ENCODE measurements at places on chromosomes 7 and 10.

DNA sequence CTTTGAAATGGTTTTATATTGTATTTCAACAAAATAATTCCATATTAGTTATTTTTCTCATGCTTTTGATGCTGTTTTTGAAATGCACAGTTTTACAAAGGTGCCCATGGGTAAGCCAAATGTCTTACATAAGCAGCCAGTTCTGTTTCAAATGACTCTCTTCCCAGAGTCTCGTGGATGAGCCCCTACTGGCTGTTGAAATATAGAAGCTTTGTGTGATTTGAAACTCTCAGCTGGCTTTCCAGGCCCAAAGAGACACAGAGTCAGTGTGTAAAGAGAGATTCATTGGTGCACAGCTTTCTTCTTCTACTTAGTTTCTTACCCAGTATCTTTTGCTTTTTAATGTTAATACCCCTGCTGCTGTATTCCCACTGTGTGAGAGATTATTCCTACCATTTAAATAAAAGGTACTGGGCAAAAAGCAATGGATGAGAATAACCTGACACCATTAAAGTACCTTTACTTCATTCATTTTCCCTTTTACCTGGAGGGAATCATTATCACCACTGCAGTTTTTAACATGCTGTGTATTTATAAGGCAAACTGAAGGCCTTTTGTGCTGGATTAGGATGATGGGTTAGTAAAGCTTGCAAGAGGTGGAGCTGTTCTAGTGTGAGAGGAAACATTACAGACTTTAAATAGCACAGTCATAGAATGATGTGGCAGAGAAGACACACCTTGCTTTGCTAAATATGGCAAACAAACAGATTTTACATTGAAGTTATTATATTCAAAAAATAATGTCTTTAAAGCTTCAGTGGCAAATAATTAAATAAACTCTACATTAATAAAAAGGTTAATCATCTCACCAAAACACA, 415.1 kb downstream of the THSD7A start:
- no peak for DNase-seq

- DNase-seq, result no peak
These were observed 25.8 kb downstream of the ZNF800 start for GRCh38 chr7:127366680-127367079.

GRCh38 chr10:77007834-77008233, 629.8 kb downstream of the KCNMA1 start:
- DNase-seq, result peak; percentile 17

- DNase-seq, result no peak
These were observed 69.4 kb downstream of the PTPRE start for GRCh38 chr10:127976286-127976685.

GRCh38 chr10:79097021-79097872, 28.5 kb downstream of the ZMIZ1 start:
- DNase-seq, result no peak

- no peak for DNase-seq
These were observed 34.5 kb downstream of the EZH2 start for GRCh38 chr7:148849393-148850098.

DNA sequence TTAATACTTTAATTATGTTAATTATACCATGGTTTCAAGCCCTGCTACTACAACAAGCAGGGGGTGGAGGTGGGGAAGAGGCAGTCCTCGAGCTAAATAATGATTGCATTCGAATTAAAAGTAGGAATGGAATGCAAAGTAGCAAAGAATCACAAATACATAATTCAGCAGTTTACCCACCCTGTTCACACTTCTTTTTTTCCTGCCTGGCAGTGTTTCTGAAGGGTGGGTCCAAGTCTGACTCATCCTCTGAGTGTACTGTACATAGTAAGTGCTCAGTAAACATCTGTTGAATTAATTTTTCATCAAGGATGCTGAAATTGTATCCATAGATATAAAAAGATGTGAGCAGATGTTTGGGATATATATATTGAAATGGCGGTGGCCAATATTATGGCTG, 778.8 kb downstream of the LRMDA start:
- DNase-seq, result no peak

DNA sequence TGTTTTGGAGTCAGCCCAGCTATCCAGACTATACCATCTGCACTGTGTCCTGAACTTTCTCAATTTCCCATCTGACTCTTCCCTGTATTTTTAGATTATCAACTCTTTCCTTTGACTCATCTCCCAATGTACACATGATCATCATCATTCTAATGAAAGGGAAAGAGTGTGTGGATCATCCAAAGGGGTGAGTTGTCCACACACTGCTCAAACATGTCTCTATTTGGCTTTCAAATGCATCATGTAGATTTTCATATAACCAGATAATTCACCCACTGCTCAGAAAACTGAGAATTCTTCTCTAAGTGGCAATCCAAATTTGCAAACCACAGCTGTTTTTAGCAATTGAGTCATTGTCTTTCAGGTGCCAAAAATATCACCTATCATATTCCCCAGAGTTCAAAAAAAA, 190.2 kb upstream of the HPS1 start:
- DNase-seq, result peak; percentile 28

- no peak for DNase-seq
These were observed 40.9 kb upstream of the FOXK1 start for GRCh38 chr7:4641091-4641666.

GRCh38 chr7:77482015-77482414, 55.1 kb upstream of the PTPN12 start:
- no peak for DNase-seq

GRCh38 chr10:104304356-104304745, 33.9 kb downstream of the ITPRIP start:
- no peak for DNase-seq

DNA sequence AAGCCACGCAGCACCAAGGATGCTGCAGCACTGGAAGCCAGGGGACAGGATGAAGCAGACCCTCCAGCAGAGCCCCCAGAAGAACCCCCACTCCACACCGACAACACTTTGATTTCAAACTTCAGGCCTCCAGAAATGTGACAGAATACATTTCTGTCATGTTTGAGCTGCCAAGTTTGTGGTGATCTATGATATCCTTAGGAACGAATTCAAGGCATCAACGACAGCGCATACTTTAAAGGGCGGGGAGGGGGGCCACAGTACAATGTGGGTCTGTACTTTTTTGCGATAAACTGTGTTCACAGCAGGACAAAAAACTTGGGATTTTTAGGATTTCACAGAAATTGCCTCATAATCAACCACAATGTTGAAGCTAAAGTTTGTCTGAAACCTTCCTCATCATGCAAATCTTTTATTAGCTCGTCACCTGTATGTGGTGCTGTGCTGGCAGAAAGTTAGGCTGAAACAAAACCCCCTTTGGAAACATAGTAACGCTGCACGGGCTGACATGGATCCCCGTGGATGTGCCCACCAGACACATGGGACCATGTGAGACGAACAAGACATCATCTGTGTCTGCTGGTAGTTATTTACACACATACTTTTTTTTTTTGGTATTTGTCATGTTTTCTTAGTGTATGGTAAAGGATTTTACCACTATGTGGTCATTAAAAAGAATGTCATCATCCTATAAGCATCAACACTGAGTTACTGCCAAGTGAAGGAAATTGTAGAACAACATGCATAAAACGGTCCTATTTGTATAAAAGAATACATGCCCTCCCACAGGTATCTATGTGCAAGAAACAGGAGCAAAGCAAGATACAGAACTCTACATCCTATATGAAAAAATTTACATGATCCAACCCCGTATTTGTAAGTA, 113.3 kb upstream of the AFAP1L2 start:
- DNase-seq, result no peak

DNA sequence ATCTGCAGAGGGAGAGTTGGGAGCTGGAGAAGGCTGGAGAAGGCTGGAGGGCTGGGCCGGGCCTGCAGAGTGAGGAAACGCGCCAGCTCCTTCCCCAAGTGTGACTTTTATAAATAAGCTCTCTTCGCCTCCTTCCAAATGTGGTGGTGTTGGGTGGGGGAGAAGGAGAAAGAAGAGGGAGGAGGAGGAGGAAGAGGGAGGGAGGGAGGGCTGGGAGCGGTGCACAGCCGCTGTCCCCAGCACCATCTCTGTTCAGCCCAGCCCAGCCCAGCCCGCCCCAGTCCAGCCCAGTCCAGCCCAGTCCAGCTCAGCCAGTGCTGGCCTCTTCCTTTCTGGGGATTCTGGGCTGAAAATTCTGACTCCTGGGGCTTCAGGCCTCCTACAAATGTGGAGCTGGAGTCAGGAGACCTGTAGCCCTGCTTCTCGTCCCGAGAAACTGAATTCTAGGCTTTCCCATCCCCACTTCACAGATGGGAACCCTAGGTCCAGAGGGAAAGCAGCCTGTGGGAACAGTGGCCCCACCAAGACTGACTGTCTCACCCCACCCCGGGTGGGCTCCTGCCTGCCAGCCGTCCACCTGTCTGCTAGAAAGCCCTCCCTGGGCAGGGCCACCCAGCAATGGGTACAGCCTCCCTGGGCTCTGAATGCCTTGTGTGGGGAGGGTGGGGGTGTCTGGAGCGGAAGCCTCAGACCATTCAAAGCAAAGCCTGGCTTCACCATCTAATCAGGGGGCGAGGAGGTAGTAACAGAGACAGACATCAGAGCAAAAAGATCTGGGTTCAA, 2.3 kb downstream of the STX1A start:
- no peak for DNase-seq

DNA sequence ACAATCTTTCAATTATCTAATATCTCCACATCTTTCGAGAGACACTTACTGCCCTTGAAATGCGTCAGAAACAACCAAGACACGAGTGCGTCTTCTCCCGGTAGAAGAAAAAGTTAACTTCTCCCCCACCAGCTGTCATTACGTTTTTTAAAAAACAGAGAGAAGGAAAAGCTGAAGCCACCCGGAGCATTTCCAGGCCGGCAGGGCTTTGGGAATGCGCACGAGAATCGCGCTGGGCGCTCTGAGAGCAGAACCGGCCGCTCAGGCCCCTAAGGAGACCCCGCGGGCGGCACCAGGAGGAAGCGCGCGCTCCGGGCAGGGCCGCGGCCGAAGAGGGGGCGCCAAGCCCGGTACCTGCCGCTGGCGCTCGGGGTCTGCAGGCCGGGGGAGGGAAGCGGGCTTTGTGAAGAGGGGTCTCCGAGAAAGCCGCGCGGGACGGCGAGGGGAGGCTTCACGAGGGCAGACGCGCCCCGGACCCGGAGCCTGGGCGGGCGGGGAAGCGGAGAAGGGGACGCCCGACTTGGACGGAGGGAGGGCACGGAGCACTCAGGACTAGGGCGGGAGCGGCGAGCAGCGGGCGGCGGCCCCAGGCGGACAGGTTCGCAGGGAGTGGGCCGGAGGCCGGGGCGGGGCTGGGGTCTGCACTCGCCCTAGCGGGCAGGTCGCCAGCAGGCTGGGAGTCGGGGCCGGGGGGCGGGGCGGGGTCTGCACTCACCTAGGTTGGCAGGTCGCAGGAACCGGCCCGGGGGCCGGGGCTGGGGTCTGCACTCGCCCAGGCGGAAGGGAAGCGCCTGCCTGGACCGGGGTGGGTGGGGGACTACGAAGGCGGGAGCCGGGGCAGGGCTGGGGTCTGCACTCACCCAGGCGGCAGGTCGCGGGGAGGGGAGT, 932 bp downstream of the ESYT2 start:
- peak; percentile 46 for DNase-seq

DNA sequence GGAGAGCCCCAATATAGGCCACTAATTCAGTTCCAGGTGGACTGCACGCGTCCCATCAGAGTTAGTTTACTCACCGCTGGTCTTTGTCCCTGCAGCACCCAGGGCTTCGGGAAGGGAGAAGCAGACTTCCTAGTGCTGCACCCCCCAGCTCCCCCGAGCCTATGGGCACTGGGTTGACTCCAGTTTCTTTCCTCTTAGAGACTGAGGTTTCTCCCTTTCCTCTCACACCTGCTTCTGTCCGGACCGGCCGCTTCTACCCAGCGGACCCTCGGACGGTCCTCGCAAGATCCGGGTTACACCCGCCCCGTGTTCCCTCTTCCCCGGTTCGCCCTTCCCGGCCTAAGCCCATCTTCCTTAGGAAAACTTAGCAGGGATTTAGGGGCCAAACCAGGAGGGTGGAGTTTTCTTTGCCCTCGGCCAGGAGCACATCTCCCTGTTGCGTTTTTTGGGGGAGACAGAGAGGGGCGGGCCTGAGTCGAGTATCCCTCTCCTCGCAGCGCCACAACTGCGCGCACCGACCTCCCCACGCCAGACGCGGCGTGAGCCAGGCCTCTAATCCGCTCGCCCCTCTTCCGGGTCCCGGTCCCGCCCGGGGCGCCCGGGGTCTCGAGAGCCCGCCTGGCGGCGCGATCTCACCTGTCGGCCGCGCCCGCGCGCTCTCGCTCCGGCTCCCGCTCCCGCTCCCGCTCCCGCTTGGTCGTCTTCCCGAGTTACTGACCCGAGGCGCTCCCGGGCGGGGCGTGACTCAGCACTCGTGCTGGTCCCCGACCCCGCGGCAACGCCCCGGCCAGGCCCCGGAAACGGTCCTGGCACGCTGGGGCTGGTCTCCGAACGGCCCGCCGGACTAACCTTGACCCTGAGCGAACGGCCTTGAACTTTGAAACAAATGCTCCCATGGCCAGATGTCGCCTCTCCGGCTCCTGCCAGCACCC, at the start of gene AIFM2:
AIFM2 (minus strand) TSS at position 728 of the 932 bp plus-strand sequence. CDS start 8,741 bp downstream, outside the sequence.
- DNase-seq, result peak; percentile 86

DNA sequence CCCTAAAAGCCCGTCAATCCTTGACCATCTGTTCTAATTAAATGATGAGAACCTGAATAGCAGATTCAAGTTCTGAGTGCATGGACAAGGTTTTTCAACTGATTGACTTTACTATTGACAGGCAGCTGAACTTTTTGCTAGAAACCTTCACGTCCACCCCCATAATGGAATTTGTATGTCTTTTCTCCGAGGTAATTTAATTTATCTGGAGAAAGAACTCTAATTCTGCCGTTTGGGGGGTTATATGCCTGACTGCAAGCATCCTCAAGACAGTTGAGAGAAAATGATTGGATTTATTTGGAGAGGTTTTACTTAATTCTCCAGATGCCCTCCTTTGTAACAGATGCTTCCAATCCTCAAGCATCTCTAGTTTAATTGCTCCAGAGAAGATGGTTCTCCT, 1053.4 kb upstream of the AUTS2 start:
- DNase-seq, result no peak

DNA sequence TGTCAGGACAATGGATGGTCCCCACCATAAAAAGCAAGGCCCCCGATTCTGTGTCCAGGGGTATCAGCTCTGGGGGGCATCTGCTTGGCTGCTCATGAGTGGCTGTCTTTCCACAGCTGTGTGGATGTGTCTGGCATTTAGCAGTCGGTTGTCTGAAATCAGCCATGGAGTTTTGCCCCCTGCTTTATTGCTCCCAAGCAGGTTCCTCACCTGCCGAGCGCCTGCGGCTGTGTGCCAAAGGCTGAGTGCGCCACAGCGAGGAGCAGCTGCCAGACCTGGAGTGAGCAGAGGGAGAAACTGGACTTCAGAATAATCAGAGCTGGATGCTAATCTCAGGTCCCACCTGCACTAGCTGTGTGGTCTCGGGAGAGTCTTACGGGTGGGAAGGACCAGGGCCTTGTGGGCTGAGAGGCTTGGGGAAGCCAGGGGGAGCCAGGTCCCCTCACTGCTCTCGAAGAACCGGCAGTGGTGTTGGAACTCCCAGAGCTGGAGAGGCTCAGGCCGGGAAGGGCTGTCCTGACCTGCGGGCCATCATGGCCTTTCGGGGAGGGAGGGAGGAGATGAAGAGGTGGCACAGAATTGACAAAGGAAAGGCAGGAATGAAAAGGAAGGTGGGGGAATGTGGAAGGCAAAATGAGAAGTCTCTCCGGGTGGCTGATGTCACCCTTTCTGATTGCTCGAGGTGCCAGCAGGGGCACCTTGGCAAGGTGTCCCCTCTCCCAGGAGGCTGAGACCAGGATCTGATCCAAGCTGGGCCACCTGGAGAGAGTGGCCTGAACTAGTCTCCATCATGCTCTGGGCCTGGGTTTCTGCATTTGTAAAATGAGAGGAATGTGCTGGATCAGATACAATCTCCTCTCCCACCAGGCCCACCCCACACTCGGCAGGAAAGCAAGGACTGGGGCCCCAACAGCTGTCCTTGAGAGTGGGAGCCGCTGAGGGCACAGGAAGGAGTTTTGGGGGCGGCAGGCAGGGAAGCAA, 30.2 kb upstream of the LEP start:
- DNase-seq, result no peak

- no peak for DNase-seq
These were observed 115.9 kb downstream of the DLG5 start for GRCh38 chr10:77810446-77811335.

All from GM13976 (cell line).